ENCODE measurements at places on chromosomes 1 and 21.

DNA sequence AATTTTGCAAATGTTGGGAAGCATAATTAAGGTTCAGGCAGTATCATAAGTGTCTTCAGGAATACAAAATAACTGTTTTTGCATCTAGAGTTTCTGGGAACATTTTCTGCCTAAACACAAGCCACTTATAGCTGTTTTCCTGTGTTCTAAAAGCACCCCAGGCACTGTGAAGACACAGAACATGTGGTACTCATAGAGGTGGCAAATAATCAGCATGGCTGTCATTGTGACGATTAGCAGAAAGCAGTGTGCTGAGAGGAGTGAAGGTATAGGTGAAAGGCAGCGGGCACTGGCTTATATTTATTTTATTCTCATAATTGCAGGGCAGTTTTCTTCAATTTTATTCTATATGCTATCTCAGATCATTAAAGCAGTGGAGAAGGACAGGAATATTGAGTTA is 119.6 kb downstream of the LRRC53 start:
- no peak for DNase-seq

DNA sequence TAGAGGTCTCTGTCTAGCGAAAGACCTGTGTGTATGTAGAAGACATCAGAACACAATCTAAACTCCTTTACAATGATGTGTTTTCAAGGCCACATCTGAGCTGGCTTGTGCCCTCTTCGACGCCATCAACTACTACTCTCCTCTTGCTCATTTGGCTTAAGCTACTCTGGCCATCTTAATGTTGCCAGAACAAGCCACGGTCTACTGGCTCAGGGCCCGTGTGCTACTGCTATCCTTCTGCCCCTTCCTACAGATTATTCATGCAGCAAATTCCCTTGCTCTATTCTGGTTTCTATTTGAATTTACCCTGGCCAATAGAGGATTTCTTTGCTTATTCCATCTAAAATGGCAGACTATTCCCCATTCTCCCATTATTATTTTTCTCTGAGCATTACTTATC is 121.7 kb downstream of the ZZZ3 start:
- no peak for DNase-seq

DNA sequence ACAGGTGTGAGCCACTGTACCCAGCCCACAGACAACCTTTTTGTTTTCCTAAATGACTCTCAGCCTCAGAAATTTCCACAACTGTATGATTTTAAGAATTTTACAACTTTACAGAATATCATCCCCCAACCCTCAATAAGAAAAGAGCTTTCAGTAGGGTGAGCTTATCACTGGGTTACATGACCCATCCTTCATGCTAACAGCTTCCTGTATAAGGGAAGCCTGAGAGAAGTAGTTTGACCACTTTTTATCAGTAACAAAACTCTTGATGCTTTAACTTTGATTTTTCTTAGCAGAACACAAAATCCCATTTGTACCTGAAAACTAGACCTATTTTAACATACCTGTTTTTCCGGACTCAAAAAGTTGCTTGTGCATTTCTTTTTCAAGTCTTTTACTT is 9.7 kb upstream of the MYBPHL start:
- DNase-seq, result no peak

DNA sequence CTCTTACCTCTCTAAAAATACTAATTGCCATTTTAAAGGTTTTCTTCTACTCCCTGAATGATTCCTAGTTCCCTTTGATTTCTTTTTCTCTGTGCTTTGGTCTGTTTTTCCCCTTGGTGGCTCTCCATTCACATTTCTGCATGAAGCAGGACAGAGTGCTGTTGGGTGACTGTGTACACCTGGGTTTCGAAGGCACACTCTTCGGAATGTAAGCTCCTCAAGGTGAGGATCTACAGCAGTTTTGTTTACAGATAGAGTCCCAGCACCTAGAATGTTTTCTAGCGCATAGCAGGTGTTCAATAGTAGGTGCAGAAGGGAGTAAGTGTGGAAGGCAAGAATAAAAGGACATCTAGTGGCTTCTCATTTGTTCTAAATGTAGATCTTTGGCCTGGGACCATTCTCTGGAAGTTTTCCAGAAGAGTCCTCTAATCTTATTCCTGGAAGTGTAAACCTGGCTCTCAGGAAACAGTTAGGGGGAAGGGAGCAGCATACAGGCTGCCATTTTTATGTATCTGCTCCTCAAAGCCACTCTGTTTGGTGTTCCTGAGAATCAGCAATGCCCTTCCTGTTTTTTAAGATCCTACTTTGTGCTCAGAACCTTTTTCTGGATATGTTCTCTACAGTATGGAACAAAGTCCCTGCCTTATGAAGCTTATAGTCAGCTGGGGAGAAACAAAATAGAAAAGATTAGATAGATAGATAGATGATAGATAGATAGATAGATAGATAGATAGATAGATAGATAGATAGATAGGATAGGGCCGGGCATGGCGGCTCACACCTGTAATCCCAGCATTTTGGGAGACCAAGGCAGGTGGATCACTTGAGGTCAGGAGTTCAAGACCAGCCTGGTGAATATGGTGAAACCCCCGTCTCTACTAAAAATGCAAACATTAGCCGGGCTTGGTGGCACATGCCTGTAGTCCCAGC is 22.8 kb upstream of the EFNA1 start:
- no peak for DNase-seq

GRCh38 chr1:153801786-153802697 is 26.8 kb downstream of the SLC27A3 start:
- DNase-seq, result no peak

DNA sequence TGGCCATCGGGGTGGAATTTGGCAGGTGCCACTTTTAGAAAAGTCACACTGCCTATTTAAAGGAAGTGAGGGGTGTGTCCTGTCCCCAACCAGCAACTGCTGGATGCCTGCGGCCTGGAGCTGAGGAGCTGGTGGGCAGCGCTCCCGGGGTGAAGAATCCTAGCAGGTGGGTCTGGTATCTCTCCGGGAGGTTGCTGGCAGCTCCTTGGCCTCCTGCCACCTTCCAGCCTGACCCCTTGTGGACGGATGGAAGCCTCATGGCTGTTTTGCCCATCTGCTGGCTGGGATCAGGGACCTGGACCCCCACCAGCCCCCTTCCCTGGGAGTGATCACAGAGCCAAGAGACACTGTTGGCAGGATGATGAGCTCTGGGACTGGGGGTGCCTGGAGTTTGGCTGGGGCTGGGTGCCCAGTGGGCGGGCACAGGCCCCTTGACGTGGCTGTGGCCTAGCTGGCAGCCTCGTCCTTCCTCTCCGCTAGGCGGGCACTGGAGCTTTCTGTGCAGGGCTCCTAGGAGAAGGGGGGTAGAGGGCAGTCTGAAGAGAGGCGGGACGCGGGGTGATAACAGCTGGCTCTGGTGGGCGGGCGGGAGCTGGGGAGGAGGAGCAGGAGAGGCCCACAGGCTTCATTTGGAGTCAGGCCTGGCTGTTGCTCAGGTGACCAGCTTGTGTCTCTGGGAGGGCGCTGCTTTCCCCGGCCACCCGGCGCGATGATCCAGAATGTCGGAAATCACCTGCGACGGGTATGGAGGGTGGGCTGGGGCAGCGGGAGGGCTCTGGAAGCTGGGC is at the start of gene ACOT11:
Gene ACOT11 (plus strand): TSS at position 628 of the 788 bp plus-strand sequence. CDS start 82 bp downstream, at position 710.
- DNase-seq, result peak; percentile 73

- DNase-seq, result no peak
These were observed 55.7 kb upstream of the ACADM start for GRCh38 chr1:75668813-75669212.

DNA sequence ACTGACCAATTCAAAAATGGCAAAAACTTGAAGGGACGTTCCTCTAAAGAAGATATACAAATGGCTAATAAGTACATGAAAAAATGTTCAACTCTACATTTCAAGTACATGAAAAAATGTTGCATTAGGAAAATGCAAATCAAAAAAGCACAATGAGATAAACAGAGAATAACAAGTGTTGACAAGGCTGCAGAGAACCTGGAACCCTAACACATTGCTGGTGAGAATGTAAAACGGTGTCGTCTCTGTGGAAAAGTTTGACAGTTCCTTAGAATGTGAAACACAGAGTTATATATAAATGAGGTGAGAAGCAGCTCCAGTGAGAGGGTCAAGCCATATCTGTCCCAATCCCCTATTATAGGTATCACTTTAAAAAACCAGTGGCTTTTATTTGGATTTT is 44.6 kb upstream of the RBM34 start:
- no peak for DNase-seq

DNA sequence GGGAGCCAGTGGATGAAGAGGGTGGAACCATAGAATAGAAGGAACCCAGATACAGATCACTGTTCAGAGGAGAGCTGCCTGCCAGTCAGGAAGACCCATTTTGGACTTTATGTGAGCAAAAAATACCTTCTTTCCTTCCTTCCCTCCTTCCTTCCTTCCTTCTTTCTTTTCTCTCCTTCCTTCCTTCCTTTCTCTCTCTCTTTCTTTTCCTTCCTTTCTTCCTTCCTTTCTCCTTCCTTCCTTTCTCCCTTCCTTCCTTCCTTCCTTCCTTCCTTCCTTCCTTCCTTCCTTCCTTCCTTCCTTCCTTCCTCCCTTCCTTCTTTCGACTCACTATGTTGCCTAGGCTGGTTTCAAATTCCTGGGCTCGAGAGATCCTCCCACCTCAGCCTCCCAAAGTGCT is 22.1 kb upstream of the FMOD start:
- DNase-seq, result no peak

- DNase-seq, result peak; percentile 89
These were observed 2.3 kb upstream of the MXRA8 start for GRCh38 chr1:1360506-1361169.

- no peak for DNase-seq
These were observed 61.0 kb downstream of the TIAM1 start for GRCh38 chr21:31283025-31283424.

GRCh38 chr1:233252441-233252840 is 43.1 kb downstream of the PCNX2 start:
- no peak for DNase-seq

- DNase-seq, result no peak
These were observed 22.8 kb downstream of the LCE3E start for GRCh38 chr1:152543820-152544219.

DNA sequence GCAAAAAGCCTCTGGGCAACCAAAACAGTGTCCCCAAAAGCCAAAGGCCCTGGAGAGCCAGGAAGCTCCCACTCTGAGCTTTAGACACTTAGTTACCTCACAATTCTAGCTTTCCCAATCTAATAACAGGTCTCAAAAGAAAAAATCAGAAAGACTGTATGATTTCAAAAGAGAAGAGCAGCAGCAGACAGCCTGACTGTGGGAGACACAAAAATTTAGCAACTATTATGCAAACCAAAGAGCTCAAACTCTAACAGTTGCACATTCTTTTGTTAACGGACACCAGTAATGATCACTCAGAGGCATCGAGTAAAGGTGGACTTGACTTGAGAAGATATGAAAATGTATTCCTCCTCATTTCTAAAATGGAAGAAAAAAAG is 160.1 kb downstream of the SLC45A1 start:
- no peak for DNase-seq

DNA sequence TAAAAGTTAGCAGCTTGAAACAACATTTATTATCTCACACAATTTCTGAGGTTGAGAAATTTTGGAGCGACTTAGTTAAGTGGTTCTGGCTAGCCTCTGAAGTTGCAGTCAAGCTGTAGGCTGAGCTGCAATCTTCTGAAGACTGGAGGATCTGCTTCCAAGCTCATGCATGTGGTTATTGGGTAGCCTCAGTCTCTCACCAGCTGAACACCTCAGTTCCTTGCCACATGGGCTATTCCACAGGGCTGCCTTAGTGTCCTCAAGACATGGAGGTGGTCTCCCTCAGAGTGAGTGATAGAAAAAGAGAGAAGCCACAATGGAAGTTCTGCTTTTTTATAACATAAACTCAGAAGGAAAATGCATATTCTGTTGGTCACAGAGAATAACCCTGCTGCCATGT is 92.0 kb upstream of the CAMK1G start:
- no peak for DNase-seq

DNA sequence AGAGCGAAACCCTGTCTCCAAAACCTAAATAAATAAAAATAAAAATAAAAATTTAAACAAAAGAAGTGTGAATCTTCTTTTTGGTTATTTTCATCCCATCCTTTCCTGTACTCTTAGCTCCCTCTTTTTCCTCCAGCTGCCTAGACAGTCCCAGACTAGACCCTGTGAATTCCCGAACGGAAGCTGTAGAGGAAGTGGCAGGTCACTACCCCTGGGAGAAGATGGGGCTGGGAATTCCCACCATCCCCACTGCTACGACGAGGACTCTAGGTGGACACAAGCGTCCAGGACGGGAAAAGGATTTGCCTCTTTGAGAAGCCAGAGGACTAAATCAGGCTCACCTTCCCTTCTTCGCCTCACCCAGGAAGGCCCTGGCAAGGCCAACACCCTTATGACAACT is 12.6 kb downstream of the RHBDL2 start:
- DNase-seq, result no peak

- no peak for DNase-seq
These were observed 3.9 kb upstream of the MEF2D start for GRCh38 chr1:156504438-156504813.

GRCh38 chr1:119293797-119294196 is 74.8 kb upstream of the HAO2 start:
- DNase-seq, result no peak

GRCh38 chr21:43967981-43968380 is 44.1 kb upstream of the TRAPPC10 start:
- DNase-seq, result no peak

- no peak for DNase-seq
These were observed 413.7 kb downstream of the SETD4 start for GRCh38 chr21:35646606-35647005.

GRCh38 chr21:45607909-45608295 is 35.6 kb upstream of the PCBP3 start:
- no peak for DNase-seq

DNA sequence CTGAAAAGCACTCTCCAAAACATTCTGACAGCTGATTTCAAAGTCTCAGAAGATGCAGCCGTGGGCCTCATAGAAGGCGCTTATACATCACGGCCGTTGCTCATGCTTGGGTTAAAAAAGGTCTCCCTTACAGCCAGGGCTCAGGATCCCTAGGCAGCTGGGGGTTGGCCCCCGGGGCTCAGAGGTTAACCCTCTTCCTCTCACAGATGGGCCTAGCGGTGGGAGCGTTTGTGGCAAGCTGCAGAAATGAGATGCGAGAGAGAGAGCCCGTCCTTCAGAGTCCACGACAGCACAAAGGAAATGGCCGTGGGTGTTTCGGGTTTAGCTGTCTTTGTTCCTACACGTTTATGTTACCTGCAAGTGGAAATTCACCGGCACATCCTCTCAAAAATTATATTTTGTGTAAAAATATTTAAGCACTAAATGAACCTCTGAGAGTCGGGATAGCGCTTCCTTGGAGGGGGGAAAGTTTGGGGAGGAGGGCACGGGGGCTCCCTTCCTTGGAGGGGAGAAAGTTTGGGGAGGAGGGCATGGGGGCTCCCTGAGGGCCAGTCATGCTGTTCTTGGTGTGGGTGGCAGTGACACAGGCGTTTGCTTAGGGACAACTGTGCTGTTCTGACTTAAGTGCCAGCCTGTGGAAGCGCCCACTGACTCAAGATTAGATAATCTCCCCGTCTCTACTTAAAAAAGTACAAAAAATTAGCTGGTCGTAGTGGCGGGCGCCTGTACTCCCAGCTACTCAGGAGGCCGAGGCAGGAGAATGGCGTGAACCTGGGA is 20.5 kb upstream of the PRDM15 start:
- DNase-seq, result no peak

DNA sequence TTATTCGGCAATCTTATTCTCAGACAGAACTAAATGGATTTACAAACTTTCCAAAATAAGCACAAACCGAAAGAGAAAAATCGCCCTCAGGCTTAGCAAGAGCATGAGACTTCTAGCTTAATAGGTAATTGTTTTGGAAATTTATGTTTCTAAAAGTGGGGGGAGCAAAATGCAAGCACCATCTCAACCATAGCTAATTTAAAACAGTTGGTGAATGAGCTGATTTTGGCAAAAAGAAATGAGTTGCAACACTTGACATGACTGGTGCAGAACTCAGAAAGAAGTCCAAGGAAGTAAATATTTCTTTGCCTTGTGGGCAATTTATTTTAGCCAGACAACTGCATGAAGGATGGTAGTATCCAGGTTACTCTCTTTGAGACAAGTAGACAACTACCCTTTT is 71.5 kb upstream of the PTGFR start:
- DNase-seq, result no peak

Data from kidney glomerular epithelial cell (primary cell).